ENCODE measurements at places on chromosomes 4 and X.

GRCh38 chrX:27599928-27600327 lies 9.8 kb downstream of the DCAF8L2 start:
- no peak for DNase-seq

DNA sequence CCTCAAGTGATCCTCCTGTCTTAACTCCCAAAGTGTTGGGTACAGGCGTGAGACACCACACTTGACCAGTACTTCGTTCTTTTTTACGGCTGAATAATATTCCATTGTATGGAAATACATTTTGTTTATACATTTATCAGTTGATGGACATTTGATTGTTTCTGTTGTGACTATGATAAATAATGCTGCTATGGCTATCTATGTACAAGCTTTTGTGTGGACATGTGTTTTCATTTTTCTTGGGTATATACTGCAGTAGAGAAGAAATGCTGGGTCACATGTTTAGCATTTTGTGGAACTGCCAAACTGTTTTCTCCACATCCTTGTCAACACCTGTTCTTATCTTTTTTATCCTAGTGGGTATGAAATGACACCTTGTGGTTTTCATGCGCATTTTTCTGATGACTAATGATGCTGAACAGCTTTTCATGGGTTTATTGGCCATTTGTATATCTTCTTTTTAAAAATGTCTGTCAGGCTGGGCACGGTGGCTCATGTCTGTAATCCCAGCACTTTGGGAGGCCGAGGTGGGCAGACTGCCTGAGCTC lies 37.3 kb downstream of the SAT1 start:
- DNase-seq, result no peak

- no peak for DNase-seq
These were observed 139.6 kb downstream of the ADAMTS3 start for GRCh38 chr4:72429397-72429889.

DNA sequence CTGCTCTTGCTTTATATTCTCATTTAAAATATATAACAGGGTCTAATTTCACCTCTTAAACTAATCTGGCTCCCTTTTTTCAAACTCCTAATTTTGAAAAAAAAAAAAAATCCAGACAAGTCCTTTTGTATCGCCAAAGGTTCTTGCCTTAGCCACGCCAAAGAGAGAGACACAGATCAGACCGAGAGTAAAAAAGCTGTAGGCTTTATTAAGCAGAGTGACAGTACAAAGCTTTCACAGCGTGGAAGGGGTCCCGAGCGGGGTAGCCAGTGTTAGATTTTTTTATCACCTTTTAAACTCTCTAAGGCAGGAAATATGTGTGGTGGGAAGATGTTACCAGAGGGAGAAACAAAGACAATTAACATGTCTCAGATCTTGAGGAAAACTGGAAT lies 54.1 kb downstream of the PAGE2 start:
- DNase-seq, result no peak

- no peak for DNase-seq
These were observed 14.2 kb downstream of the LRP2BP start for GRCh38 chr4:185381288-185382196.

DNA sequence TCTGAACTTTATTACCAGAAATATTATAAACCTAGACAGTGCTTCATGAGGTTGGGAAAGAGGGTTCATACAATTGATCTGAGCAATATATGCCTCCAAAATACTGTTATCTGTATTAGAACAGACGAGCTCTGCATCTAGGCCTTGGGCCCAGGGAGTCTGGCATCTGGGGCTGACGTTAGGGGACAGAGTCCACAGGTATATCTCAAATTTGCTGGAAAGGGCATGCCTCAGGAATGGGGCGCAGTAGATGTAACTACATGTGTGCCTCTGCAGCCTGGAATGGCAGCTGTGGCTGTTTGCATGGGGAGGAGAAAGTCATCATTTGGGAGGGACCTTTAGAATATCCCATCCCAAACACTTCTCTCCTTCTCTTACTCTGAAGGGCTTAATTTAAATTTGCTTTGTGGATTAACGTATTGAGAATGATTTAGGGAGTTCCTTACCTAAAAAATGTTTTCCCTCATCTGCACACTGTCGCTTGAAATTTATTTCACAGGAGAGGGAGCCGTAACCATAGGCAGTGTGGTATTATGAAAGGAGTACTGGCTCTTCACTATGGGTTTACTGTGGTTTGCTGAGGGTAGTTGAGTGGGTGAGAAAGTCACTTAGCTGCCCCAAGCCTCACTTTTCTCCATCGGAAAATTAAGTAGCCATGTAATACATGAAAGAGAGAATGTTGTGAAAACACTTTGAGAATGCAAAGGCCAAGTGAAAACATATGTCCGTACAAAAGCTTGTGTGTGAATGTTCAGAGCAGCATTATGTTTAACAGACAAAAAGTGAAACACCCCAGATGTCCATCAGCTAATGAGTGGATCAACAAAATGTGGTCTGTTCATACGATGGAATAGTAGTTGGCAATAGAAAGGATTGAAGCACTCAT lies 5.9 kb downstream of the ADD1 start:
- DNase-seq, result no peak

GRCh38 chr4:173821036-173821435 lies 291.0 kb upstream of the HAND2 start:
- no peak for DNase-seq

- no peak for DNase-seq
These were observed 15.3 kb downstream of the GPC3 start for GRCh38 chrX:133970076-133970475.

GRCh38 chr4:68617003-68617698 lies 41.0 kb upstream of the UGT2B17 start:
- no peak for DNase-seq

GRCh38 chrX:23434356-23434884 lies 99.8 kb downstream of the PTCHD1 start:
- DNase-seq, result no peak

GRCh38 chr4:53306729-53307128 lies 59.1 kb downstream of the SCFD2 start:
- no peak for DNase-seq

- no peak for DNase-seq
These were observed 52.9 kb downstream of the ARHGAP24 start for GRCh38 chr4:85527815-85528214.

GRCh38 chr4:141739636-141740035 lies 103.3 kb downstream of the IL15 start:
- DNase-seq, result no peak

GRCh38 chr4:184868623-184869022 lies 42.9 kb upstream of the ACSL1 start:
- DNase-seq, result no peak

- DNase-seq, result no peak
These were observed 37.2 kb downstream of the ATP2B3 start for GRCh38 chrX:153554519-153555167.

- DNase-seq, result no peak
These were observed 1.1 kb upstream of the SH3BP2 start for GRCh38 chr4:2791518-2792395.

DNA sequence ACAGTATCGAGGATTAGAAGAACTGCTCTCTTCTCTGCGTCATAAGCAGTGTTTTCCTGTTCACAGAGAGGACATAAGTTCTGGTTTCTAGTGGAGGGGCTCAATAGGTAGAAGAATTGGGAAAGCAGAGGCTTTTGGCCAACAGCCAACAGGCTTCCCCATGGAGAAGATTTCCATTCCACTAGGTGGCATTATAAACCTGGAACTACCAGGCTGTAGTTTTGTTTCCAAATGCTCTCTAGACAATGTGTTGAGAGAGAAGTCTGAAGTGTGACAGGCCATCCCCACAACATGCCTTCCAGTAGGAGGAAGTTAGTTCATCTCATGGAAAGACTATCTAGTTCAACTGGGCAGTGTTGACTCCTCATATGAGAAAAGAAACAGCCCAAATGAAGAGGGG lies 63.8 kb upstream of the ANXA10 start:
- no peak for DNase-seq

- DNase-seq, result no peak
These were observed 60.0 kb downstream of the SMC1A start for GRCh38 chrX:53362449-53362848.

GRCh38 chrX:131762802-131763234 lies 218.9 kb downstream of the OR13H1 start:
- DNase-seq, result no peak

GRCh38 chrX:51421972-51422597 lies 74.3 kb downstream of the NUDT11 start:
- DNase-seq, result no peak

GRCh38 chr4:138953961-138954371 lies 61.6 kb upstream of the NOCT start:
- no peak for DNase-seq

DNA sequence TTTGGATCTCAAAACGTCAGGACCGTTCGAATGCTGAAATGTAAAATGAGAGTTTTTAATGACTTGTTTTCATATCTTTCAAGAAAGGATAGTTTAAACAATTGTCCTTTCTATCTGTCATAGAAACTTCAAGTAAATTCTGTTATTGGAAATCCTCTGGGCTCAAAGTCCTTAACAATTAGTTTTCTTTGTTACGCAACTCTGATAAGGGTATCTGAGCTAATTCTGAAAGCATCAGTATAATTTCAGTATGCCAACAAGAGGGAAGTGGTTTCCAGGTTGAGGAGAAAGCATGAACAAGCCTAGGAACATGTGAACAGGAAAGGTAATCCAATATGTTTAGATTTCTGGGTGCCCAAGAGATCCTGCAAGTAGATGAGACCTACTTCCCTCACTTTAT lies 22.0 kb downstream of the ADH7 start:
- DNase-seq, result no peak

- DNase-seq, result no peak
These were observed 43.6 kb downstream of the ADGRG4 start for GRCh38 chrX:136344320-136344719.

- DNase-seq, result no peak
These were observed 13.2 kb upstream of the PDE6B start for GRCh38 chr4:612052-612748.

DNA sequence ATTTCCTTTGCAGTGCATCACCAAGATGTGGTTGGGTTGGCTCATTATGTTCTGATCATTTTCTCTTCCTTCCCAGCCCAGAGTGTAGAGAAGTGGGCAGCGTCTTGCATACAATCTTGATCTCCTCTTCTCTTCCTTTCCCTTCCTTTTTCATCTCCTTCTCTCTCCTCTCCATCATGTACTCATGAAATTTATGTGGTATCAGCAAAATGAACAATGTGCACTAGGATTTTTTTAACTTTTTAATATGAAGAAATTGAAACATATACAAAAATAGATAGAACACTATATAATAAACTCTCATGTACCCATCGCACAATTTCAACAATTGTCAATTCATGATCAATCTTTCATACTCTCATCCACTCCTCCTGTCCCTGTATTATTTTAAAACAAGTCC lies 593.5 kb downstream of the BCOR start:
- no peak for DNase-seq

DNA sequence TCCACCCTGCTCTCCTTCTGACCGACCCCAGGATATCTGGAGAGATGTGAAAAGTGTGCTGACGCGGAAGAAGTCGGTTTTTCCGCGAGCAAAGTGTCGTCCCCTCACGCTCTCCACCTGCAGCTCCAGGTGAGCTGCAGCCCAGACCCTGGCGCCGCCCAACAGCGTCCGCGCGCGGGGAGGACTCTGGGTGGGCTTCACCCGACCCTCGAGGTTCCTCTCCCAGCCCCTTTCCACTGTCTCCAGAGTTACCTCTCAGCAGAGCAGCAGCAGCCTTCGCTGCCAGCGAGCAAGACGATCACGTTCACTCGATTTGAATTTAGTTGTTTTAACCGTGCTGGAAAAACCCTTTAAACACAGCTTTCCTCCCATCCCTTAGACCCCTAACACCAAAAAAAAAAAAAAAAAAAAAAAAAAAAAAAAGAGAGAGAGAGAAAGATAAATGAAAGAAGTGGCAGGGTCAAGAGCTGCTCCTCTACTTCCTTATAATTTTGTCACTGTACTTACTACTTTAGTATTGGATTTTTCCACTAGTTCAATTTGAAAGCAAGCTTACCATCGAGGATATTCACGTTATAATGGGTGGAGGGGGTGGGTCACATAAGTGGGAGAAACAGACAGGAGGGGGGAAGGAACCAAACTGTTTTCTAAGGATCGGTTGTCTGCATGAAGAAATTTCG lies 758 bp upstream of the NR3C2 start:
- DNase-seq, result no peak

DNA sequence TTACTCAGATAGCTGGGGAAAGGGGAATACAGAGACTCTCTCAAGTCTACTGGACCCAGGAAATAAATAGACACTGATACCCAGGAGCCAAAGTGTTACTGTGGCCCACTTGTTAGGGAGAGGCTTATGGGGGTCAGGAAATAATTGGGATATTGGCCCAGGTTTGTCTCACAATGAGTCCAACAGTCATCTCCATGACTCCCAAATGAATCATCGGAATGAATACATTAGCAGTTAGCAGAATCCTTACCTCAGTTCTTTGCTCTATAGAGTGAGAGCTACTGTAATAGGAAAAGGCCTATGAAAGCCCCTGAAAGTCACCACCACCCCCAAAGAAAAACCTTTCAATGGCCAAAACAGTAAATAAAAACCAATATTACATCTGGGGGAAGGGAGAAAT lies 42.4 kb upstream of the ARHGEF6 start:
- no peak for DNase-seq

GRCh38 chr4:1880332-1880731 lies 9.1 kb downstream of the NSD2 start:
- no peak for DNase-seq

DNA sequence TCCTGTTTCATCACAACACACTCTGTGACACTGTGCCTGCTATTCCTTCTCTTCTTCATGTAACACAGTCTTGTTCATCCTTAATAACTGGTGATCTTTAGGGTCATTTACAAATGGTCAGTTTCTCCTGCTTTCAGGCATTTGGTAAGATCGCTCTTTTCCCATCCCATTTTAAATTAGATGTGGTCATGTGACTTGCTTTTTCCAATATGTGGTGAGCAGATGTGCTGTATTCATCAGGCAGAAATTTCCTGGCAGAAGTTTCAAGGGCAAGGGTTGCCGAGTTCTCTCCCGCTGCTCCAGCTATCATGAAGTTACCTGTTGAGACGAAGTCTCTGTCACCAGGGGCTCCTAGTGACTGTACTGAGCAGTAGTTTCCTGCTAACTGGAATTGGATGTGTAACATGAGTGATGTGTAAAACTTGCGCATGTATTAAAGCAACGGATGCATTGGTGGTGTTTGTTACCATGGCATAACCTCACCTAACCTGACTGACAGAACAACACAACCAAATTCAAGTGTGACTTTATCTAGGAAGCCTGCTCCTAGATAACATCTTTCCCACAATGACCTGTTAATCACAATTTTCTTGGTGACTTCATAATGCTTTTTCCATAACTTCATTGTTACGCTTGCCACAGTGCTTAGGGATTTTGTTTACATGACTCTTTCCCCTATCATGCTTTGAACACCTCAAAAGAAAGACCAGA lies 29.5 kb upstream of the BMPR1B start:
- DNase-seq, result no peak

GRCh38 chrX:74519870-74520269 lies 94.6 kb downstream of the RLIM start:
- no peak for DNase-seq

GRCh38 chrX:83022020-83022419 lies 486.1 kb upstream of the POU3F4 start:
- DNase-seq, result no peak

GRCh38 chr4:31370866-31371465 lies 650.8 kb downstream of the PCDH7 start:
- no peak for DNase-seq

Measured in cortex of kidney (tissue), 1 donor.